ENCODE measurements at places on chromosomes 7 and 10.

GRCh38 chr7:42233171-42233570 is 3.8 kb downstream of the GLI3 start:
- no peak for DNase-seq

GRCh38 chr7:55250313-55250712 is 114.8 kb upstream of the LANCL2 start:
- DNase-seq, result no peak

DNA sequence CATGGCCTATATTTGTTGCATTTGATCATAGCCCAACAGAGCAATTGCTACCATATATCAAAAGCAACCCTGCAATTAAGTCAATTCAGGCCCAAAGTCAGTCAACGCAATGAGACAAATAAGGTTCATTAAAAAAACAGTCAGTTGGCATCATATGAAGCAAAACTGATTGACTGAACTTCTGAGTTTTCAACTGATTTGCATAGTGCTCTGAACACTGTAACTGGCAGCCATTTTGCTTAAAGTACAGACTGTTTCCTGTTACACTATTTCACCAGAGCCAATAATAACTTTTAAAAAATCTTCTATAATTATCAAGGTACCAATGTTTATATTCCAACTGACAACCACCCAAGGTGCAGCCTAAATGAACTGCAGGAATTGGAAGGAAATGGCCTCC is 68.4 kb upstream of the RAPGEF5 start:
- no peak for DNase-seq

GRCh38 chr7:113291058-113291457 is 172.7 kb upstream of the SMIM30 start:
- DNase-seq, result no peak

GRCh38 chr7:29613100-29613499 is 49.5 kb downstream of the PRR15 start:
- DNase-seq, result no peak

DNA sequence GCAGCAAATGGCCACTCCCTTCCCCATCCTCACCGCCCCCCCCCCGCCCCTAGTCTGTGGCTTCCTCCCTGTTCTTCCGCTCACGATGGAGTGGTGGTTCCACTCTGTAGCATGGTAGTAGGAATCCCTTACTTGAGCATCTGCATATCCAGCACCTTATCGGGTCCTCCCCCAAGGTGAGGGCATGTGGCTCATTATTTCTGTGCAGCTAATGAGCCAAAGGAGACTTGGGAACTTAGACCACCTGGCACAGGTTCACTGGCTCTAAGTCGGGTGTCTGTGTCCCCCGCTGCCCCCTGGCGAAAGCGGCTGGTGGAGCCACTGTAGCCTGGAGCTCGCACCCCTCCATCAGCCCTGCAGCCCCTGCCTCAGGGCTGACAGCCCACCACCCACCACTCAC is 22.8 kb upstream of the GPR26 start:
- peak; percentile 40 for DNase-seq

- DNase-seq, result no peak
Observed at GRCh38 chr7:26099236-26099635, 52.8 kb upstream of the NFE2L3 start.

DNA sequence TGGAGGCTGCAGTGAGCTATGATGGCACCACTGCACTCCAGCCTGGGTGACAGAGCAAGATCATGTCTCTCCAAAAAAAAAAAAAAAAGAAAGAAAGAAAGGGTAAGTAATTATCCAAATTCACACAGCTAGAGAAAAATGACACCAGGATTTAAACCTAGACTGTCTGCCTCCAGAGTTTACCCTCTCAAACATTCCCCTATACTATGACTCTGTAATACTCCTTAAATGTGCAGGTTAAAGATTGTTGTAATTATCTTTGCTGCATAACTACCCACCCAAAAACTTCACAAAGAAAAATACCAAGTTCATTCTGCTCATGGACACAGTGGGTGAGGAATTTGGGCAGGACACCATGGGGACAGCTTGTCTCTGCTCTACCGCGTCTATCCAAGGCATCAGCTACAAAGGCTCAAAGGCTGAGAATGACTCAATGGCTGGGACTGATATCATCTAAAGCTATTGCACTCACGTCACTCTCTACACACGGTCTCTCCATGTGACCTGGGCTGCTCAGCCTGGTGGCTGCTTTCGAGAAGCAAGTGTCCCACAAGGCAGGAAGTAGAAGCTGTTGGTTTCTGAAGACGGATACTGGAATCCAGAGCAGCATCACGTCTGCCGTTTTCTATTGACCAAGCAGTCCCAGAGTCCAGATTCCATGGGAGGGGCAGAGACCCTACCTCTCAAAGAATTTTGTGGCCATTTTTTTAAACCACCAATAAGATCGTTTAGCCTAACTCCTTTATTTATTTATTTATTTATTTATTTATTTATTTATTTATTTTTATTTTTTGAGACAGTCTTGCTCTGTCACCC is 185.7 kb upstream of the AUTS2 start:
- DNase-seq, result no peak

- DNase-seq, result no peak
Observed at GRCh38 chr7:41010418-41010817, 692.5 kb downstream of the INHBA start.

DNA sequence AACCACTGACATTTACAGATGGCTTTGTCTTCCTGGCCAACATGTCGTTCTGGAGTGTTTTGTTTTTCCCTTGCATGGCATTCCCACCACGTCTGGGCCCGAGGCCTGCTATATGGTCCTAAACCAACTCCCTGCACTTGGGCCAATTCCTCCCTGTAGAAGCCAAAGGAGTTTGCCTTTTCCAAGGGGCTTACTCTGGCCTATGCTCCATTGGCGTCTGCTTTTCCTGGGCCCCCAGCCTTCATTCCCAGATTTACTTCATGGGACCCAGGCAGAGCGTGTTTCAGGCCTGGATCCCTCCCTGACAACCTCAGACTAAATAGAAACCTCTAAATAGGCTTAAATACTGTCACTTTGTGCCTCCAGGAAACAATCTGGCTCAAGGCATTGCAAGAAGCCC is 60.7 kb downstream of the MINDY4 start:
- DNase-seq, result no peak

All from left forelimb (tissue), 1 donor.